Right kidney (tissue), 9 donors: ENCODE measurements at places on chromosomes 16 and 17.

DNA sequence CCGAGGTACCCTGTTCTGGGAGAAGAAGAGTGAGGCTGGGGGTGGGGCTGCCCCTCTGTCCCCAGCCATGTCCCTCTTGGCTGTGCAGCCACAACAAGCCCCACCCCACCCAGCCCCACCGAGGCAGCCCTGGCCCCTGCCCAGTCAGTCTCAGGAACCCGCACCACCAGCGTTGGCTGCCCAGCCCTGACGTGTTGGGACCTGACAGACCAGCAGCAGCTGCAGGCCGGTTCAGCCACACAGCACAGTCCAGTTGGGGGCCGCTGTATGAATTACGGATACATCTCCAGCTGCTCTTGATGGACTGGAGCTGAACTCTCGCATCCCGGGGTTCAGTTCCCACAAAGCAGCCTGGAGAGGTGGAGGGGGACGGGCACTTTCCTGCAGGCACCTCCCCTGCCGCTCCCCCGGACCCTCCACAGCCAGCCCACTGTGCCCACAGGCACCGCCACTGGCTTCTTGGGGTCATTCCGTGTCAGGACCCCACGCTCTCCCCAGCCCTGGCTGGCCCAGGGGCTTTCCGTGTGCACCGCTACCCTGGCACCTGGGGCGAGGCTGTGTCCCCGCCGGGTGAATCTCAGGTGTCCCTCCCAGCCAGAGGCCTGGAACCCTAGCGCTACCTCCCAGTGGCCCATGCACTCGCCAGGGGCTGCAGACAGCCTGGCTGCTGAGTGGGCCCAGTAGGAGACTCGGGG, 7.1 kb downstream of the CDH15 start:
- DNase-seq, result no peak

DNA sequence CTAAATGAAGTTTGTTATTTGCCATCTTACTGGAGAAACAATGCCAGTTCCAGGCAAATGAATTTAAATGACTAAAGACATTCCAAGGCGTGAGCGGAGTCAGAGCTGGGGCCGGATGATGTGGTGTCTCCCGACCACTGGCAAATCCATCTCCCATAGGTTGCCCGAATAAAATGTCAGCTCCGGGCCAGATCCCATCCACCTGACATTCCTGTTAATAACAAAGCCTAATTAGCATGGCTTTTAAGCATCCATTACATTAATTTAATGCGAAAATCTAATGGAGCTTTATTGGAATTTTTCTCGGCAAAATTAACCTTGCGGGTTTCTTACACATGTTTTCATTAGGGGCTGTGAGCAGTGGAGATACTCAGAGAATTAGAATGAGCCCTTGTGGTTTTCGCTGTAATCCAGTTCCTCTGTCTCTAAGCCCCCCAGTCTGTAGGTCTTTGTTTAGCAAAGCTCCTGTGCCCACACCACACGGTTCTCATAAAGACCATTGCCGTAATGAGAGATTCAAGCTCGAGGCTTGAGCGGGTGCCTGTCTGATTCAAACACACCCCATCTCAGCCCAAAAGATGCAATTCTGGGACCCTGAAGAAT, 123.3 kb downstream of the CCT6B start:
- DNase-seq, result no peak

DNA sequence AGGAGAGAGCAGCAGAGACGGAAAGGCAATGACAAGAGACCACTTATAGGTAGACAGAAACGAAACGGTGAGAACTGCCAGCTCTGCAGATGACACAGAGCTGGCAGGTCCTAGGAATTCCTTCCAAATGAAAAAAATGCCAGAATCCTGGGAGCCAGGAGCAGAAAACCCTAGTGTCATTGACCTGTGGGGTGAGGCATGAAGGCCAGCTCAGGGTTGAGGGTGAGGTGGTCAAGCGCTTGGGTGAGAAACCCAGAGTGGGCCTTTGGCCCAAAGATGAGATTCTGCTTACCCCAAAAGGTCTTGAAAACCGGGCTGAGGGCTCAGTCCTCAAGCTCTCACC, 9.2 kb downstream of the HIC1 start:
- DNase-seq, result peak; percentile 14

GRCh38 chr17:76139801-76140660, 1.0 kb downstream of the FOXJ1 start:
- peak; percentile 67 for DNase-seq

- no peak for DNase-seq
Observed at GRCh38 chr17:8713878-8714277, 30.8 kb downstream of the CCDC42 start.

- peak; percentile 24 for DNase-seq
Observed at GRCh38 chr17:38922538-38923297, 2.7 kb upstream of the LASP1NB start.

DNA sequence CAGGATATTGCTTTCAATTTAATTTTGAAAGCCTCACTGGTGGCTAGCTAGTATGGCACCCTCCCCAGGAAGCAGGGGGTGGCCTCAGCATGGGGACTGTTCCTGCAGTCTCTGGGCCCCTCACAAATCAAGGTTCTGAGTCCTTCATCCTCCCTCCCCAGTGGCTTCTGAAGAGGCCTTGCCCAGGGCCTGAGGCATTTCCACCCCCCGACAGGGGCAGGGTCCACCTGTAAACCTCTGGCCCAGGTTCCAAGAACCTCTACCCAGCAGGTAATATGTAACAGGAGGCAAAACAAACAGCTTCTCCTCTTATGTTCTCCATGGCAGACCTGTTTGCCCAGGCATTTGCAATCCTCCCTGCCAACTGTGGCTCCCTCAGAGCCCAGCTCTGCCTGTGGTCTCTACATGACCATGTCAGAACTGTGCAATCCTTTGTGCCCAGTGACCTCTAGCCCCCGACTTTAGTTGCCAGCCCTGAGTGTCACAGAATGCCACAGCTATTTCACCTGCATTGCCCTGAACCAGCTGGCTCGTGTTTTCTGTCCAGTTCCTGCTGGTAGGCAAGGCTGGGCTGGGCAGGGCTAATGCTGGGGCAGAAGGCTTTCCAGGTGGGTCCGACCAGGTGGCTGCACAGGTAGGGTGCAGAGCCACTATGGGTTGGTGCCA, 14.3 kb downstream of the ACSF2 start:
- DNase-seq, result peak; percentile 21
